ENCODE measurements at places on chromosomes 5 and 9.
A peak's percentile ranks its signal among the peaks of the same experiment; 100 is the strongest.

DNA sequence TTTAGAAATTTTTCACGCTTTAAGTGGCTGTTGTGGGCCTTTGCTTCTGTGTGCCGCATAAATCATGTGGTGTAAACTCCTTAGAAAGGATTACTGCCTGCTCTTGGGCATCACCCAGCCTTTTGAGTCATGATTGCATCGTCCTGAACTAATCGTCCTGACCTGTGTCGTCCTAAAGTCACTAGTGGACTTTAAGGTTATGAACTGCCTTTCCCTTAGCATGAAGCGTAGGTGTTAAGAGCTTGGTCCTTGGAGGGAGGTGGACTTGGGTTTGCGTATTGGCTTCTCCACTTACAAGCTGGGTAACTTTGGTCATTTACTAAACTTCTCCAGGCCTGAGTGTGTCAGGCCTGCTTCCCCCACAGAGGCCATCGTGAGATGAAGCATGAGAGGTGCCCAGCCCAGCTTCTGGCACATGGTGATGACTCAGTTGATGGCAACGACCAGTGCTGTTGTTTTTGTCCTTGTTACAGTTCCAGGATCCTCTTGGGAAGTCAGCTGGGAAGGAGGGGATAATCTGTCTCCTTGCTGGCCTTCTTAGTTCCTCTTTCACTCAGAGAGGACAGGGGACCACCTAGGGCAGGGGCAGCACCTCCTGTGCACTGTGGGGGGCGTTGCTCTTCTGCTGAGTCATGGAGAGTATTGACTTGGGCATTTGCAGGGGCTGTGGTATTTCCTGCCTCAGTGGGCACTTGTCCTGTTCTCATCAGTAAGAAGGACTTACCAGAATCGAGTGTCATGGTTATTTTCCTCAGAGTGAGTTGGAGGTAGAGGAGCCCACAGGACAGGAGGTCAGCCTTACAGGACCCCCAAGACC is 54.2 kb upstream of the NCS1 start:
- peak; percentile 66 for DNase-seq

DNA sequence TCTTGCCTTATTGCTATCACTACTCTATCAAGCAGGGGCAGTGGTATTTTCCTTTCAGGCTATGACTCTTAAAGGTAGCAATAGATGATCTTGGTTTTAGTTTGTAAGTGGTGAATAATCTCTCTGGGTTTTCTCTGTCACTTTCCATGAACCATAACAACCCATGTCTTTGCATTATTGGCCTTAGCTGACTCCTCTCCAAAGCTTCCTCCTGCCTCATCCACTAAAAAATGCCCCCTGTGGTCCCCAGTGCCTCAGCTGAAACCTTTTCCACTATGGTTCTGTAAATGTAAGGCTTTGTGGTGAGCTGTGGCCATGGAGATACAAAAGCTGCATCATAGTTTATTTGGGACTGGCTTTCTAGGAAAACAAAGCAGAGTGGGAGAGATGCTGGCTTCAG is 128.8 kb downstream of the GPBP1 start:
- DNase-seq: no peak

GRCh38 chr9:93654351-93654961 is 78.1 kb downstream of the PHF2 start:
- no peak for DNase-seq

DNA sequence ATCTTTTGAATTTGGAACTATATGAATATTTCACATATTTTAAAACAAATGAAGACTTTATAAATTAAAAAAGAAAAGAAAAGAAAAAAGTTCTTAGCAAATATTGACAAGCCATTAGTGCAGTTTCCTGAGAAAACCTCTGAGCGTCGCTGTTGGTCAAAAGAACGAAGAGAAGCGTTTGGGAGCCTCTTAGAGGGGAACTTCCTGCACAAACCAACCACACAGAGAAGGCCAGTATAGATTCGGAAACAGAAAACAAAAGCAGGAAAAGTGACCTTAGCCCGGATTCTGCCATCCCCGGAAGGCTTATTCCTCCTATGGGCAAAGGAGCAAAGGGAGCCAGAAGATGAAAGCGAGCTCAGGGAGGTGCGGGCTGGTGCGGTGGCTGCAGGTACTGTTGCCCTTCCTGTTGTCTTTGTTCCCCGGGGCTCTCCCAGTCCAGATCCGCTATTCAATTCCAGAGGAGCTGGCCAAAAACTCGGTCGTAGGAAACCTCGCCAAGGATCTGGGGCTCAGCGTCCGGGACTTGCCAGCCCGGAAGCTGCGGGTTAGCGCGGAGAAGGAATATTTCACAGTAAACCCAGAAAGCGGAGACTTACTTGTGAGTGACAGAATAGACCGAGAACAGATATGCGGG is at the start of gene PCDHGB2:
TSS of gene PCDHGB2 (plus strand) at position 205 of the 637 bp plus-strand sequence. CDS start at position 347, 142 bp downstream.
- DNase-seq: peak; percentile 75

DNA sequence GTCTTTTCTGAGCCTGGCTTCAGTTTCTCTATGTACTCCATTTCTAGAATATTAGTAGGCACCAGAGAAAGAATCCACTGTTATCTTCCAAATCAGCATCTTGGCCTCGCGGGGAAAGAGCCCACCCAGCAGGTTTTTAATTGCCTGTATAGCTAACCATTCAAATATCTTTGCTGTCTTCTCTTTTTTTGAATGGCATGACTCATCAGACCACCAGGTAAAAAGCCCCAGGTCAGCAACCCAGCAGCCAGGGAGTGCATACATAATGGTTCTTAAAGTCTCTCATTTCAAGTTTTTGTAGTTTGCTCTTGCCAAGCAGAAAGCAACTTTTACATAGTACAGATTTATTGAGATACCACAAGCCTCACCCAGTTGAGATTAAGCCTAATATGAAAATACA is 50.7 kb downstream of the TMEM167A start:
- DNase-seq: no peak

GRCh38 chr5:6868575-6869215 is 155.5 kb downstream of the TENT4A start:
- DNase-seq: no peak

DNA sequence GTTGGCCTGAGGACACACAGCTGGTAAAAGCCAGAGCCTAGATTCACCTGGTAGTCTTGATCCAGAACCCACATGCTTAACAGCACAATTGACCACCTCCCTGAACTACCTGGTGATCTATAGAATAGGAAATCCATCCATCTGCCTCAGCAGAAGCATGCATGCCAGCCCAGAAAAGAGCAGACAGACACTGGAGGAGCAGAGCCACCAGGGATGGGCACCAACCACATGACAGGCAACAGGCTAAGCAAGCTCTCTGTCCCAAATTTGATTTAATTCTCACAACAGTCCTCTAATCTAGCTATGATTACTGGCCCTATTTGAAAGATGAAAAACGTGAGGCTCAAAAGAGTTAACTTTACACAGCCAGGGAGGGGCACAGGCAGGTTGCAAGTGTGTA is 208.1 kb downstream of the SPOCK1 start:
- no peak for DNase-seq

GRCh38 chr9:103755986-103756385 is 338.1 kb upstream of the SMC2 start:
- no peak for DNase-seq

GRCh38 chr9:3473405-3473804 is 52.4 kb downstream of the RFX3 start:
- no peak for DNase-seq

DNA sequence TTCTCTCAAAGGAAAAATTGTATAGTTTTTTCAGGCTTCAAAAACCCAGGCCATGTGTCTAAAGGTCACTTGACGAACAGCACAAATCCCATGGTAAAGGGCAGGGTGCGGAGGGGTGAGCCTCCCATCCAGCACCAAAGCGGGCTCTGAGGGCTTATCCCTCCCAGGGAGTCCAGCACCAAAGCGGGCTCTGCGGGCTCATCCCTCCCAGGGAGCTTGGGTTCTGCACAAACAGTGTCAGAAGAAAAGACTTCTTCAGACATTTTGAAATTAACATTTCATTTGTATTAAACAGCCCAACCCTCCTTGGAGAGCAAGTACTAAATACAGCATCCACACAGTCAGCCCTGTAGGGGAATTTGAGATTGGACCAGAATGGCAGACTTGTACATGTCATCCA is 43.0 kb upstream of the CLPTM1L start:
- DNase-seq: no peak

- DNase-seq: peak; percentile 28
These were observed at the start of gene CXCL14 for GRCh38 chr5:135578685-135579341. Gene CXCL14, minus strand, starts transcription at chr5:135578991. Its CDS starts 213 bp downstream, at chr5:135578778.

DNA sequence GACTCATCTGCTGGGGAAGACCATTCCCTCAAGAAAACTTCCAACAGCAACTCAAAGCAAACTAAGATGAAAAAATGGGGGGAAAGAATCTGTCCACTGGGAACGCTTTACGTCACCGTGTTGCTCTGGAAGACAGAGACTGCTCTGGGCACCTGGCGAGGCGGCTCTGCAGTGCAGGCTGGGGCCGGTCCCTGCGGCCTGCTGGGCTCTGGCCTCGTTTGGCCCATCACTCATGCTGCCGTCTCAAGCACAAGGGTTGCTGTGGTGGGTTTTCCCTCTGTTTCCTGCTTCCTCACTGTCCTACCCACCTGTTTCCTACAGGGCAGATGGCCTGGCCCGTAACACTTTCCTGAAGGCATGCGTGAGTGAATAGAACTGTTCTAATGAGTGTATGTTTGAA is 92.9 kb upstream of the OTULINL start:
- no peak for DNase-seq

- no peak for DNase-seq
These were observed 32.9 kb upstream of the FCN1 start for GRCh38 chr9:134950386-134951210.

DNA sequence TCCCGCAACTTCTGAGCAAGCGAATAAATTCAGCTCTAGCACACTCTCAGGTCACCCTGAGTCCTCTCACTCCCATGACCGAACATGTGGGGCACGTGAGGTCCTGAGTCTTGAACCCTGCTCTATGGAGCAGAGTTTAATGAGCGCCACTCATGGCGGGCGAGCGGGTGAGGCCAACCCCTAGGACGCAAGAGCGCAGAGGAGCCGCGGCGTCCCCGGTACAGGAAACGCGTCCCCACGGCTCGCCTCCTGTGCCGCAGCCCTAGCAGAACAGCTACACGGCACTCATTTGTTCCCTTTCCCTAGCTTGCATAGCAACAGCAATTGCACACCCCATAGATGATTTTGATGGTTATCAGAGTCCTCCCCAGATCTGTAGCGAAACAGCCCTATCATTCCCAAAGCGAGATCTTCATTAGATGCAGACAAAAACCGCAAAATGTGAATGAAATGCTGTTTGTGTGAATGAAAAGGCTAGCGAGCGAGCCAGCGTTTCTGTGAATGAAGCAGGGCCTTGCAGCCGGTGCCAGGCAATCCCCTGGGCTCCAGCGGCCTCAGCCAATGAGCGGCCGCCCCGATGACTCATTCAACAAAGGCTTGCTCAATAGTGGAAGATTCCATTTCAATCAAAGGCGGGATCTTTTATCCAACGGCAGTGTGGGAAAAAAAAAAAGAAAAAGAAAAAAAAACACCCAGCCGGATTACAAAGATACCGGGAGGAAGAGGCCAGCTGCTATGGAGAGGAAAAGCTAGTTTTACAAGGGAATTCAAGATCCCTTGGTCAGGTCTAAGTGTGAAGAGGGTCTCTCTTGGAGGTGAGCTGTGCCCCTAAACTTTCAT is 1.5 kb upstream of the SHC3 start:
- peak; percentile 97 for DNase-seq

DNA sequence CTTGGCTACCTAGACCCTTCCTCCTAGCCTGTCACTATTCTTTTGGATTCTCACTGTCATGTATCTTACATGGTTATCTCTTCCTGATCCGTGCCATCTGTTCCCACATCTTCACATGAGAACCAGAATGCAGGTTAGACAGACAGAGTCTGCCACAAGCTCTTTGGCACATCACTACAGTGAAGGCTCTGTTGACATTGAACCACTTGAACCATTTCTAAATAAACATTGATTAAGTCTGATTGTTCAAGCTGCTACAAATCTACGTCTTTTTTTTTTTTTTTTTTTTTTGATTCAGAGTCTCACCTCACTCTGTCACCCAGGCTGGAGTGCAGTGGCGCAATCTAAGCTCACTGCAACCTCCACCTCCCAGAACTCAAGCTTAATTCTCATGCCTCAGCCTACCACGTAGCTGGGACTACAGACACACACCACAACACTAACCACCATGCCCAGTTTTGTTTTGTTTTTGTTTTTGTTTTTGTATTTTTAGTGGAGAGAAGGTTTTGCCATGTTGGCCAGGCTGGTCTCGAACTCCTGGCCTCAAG is 85.1 kb upstream of the LRRTM2 start:
- DNase-seq: no peak

- peak; percentile 35 for DNase-seq
These were observed 67.5 kb downstream of the CWC27 start for GRCh38 chr5:64836190-64836755.

- DNase-seq: no peak
These were observed 5.0 kb upstream of the IL3 start for GRCh38 chr5:132055441-132055807.

- no peak for DNase-seq
These were observed 45.9 kb upstream of the PHYKPL start for GRCh38 chr5:178278358-178279023.

DNA sequence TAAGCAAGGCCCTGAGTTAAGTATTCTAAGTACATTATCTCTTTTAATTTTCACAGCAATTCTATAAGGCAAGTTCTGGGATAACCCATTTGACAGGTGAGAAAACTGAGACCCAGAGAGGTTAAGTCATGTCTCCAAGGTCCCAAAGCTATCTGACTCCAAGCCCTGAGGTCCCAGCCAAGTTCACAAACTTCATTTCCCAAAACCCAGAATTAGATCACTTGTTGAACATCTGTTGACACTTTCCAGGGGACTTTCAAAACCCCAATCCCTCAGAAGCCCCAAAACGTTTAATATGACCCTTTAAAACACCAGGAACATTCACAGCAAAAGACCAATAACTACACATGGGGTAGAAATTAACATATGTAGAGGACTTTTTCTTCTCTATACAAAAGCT is 72.0 kb downstream of the SH3TC2 start:
- DNase-seq: no peak

DNA sequence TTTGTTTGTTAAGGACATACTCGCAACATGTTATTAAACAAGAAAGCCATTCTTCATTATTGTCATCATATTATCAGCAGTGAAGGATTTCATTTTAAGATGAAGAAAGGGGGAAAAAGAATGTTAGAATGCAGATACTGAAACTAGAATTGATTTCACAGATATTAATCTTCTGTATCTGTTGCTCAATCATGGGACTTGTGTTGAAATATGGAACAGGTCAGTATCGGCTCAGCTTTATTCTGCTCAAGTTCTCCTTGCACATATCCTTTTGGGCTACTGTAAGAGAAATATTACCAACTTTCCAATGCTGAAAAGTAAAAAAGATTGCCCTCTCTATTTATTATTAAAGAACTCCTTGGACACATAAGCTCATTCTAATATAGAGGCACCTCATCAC is 13.8 kb upstream of the ANXA1 start:
- peak; percentile 47 for DNase-seq
